ENCODE measurements at places on chromosomes 5 and 9.

- DNase-seq: no peak
Measured at GRCh38 chr5:102690910-102691309, 64.2 kb upstream of the PAM start.

GRCh38 chr5:133246376-133247150 is 194.8 kb downstream of the HSPA4 start:
- no peak for DNase-seq

GRCh38 chr9:96183751-96184150 is 118.2 kb downstream of the HSD17B3 start:
- no peak for DNase-seq

GRCh38 chr5:66469684-66470083 is 126.5 kb upstream of the MAST4 start:
- no peak for DNase-seq

DNA sequence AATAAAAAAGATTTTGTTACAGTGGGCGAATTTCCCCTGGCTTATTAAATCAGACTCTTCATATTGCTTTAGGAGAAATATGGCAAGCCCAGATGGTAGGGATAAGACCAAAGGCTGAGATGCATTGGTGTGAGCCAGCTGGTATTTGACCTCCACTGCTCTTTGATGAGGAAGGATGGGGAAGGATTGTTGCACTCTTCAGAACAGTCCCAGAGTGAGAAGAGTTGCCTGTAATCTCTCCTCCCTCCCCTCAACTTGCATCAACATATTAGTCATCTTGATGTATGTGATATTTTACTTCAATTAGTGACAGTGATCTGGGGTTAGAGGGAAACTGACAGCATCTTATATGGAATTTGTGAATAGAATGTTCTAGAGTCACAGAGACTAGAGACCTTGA is 136.6 kb downstream of the ADAMTS12 start:
- DNase-seq: no peak

- no peak for DNase-seq
Measured at GRCh38 chr9:90035471-90035870, 430.7 kb downstream of the GADD45G start.

DNA sequence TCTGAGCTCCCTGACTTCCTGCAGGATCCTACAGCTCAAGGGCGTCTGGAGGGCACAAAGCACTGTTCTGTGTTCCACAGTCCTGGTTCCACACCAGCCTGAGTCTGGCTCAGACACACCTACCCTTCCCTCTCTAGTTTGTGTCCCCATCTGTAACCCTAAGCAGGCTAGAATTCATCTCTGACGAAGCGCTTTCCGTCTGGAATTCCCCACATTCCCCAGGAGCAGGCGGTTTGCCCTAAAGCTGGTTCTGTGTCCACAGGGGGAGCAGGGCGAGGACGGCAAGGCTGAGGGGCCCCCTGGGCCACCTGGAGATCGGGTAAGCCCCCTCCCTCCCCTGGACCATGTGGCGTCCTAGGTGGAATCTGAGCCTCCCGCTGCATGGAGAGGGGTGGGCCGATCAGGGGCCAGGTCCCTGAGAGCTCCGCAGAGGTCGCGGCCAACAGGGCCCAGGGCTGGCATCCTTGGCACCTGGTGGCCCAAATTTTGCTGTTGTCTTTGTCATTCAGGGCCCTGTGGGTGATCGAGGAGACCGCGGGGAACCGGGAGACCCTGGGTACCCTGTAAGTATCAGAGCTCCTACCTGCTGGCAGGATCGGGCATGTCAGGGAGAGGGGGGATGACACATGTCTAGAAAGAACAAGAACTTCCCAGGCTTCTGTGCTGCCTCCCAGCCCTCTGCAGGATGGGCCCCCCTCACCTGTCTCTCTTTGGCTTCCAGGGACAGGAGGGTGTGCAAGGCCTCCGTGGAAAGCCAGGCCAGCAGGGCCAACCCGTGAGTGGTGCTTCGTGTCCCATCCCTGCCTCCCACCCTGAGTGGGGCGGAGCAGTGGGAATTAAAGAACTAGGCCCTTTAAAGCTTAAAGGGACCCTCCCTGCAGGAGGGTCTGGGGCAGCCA is 34.5 kb upstream of the ORM1 start:
- DNase-seq: no peak

- no peak for DNase-seq
Measured at GRCh38 chr5:179343719-179344430, 1.4 kb downstream of the ADAMTS2 start.

- no peak for DNase-seq
Measured at GRCh38 chr9:114688379-114688778, 6.4 kb upstream of the TEX48 start.

GRCh38 chr5:80408484-80409366 is 861 bp downstream of the ZFYVE16 start:
- DNase-seq: no peak

- DNase-seq: no peak
Measured at GRCh38 chr9:71758277-71758676, 10.0 kb downstream of the CEMIP2 start.

GRCh38 chr5:122163121-122164069 is 34.0 kb downstream of the ZNF474 start:
- DNase-seq: no peak

GRCh38 chr9:83440641-83441040 is 97.6 kb downstream of the FRMD3 start:
- no peak for DNase-seq

- peak; percentile 22 for DNase-seq
Measured at GRCh38 chr9:35035851-35036701, 36.3 kb downstream of the VCP start.

GRCh38 chr9:100505564-100506159 is 32.7 kb downstream of the TMEFF1 start:
- DNase-seq: peak; percentile 38

- DNase-seq: no peak
Measured at GRCh38 chr5:116492016-116492623, 82.5 kb downstream of the SEMA6A start.

- no peak for DNase-seq
Measured at GRCh38 chr5:5005353-5005752, 134.8 kb upstream of the ADAMTS16 start.

DNA sequence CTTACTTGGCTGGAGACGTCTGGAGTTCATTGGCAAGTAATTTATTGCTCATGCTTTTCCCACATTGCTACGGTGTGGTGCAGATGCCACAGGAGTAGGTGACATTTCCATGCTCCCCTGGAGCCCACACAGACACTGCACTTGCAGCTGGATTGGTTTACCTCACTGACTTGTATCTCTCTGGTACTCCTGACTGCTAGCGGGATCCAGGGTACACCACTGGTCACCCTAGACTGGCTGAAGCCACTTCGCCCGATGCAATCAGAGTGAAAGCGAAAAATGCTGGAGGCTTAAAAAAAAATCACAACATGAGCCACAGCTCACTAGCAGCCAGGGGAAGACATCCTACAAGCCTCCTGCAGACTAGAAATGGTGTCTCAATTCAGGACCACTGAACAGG is 32.6 kb upstream of the SLIT3 start:
- DNase-seq: no peak

- DNase-seq: no peak
Measured at GRCh38 chr9:94079236-94079635, 5.0 kb upstream of the PTPDC1 start.

DNA sequence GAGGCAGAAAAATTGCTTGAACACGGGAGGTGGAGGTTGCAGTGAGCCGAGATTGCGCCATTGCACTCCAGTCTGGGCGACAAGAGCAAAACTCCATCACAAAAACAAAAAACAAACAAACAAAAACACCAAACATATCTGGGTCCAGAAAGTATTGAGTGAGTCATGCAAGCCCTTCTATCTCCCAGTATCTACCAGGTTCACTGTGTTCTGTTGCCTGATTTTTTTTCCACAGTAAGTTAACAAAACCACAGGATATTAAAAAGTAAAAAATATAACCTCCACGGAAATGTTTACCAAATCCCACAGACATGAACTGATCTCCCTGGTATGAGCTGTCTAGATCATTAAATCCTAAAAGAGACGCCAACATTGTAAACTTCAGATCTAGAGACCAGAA is 94.4 kb downstream of the ANKH start:
- DNase-seq: no peak

GRCh38 chr5:175591293-175591692 is 66.6 kb upstream of the HRH2 start:
- DNase-seq: no peak

DNA sequence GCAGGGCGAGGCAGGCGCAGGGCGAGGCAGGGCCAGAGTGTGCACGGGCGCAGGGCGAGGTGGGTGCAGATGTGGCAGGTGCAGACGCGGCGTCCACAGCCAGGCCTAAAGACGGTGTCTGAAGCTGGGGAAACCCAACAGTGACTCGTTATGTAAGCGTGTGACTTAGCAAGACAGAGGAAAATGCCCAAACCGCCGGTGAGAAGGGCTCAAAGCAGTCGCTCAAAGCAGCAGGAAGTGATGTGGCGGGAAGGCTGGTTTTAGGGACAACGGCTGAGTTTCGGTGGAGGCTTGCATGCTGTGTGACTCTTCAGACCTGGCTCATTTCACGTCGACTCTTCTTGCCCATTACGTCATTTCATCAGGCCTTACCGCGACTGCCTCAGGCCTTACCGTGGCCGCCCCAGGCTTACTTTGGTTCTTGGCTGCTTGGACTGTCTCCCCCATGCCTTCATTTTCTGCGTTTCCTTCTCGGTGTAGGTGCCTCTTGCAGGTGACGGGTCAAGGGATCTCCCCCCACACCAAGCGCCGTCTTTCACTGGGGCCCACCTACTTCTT is 50.5 kb upstream of the EXOC3 start:
- DNase-seq: peak; percentile 62
